Breast epithelium (tissue), 4 donors: ENCODE measurements at places on chromosomes 1 and 21. TPM values are rescaled to one million over a fixed set of nuclear protein-coding genes. Genes with fewer than 3 reads are reported as not detected.

DNA sequence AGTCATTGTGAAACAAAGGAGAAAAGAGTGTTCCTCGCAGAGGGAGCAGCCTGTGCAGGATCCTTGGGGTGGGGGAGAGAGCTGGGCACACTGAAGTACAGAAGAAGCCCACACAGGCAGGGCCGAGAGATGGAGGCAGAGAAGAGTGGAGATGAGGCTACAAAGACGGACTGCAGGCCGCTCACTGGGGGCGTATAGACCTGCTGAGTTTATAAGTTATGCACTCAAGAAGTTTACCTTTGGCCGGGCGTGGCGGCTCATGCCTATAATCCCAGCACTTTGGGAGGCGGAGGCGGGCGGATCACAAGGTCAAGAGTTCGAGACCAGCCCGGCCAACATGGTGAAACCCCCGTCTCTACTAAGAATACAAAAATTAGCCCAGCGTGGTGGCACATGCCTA lies 7.6 kb upstream of the SLAMF9 start:
- H3K4me3 ChIP-seq, result no peak overlapping the region
- DNase-seq, result no peak
- H3K36me3 ChIP-seq, result no peaks in the 10 kb centered on the region

DNA sequence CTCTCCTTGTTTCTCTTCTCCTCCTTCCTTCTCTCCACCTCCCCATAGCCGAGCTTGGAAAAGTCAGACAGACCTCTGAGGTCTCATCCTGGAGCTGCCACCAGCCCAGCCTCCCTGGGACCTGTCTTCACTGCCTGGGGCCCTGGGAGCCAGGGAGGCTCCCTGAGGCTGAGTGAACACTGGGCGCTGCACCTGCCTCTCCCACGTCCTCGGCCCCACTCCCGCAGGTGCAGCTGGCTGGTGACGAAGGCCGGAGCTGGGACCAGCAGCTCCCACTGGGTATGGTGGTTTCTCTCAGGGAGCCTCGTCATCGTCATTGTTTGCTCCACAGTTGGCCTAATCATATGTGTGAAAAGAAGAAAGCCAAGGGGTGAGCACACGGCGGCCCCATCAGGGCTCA lies 5.3 kb downstream of the TNFRSF14 start:
- H3K4me3 ChIP-seq, result no peak overlapping the region
- H3K36me3 ChIP-seq, result no peaks in the 10 kb centered on the region
- peaks cover 12% of the 10 kb centered on the region for H3K4me1 ChIP-seq
- no peak overlapping the region for H3K27ac ChIP-seq

DNA sequence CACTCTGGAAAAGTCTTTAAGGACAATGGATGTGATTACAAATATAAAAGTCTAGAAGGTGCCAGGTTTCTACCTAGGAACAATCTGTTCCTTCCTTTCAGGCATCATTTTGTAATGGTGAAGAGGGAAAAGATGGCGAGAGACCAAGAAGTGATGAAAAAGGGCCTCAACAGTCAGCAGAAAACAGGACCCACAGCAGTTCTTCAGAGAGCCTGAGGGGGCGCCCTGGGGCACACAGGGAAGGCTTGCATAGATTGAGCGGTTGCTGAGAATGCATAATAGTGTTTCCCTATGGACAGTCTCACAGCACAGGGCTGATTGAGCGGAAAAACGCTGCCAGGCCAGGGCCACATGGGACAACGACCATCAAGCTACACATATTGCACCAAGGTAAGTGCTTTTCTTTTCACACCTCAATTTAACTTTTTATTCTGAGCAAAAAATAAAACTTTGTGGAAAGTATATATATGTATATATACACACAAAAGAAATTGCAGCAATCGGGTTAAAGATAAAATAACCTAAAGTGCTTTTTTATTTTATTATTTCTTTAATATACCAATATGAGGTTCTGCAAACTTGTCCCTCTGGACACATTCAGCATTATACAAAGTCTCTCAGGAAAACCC lies 3.1 kb upstream of the YRDC start:
- peaks cover 14% of the 10 kb centered on the region for H3K4me1 ChIP-seq
- peak; percentile 42 for DNase-seq
- no peak overlapping the region for H3K27ac ChIP-seq

DNA sequence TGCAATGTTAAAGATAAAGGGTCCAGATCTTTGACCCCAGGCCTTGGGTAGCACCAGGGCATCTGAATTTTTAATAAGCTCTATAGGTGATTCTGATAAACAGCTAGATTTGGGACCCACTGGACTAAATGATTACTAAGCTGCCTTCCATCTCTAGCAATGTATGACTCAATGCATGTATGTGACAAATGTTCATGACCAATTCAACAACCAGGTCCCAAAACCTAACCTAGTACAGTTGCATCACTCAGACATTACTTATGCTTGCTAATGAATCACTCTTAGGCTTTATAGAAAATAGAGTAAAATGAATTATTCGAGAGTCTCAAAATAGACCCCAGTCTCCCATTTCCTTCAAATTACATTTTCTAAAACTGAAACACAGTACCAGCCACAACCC lies 35.5 kb downstream of the RCAN1 start:
- no peak for DNase-seq
- H3K27ac ChIP-seq, result no peak overlapping the region
- no peaks in the 10 kb centered on the region for H3K27me3 ChIP-seq
- no peak overlapping the region for H3K4me3 ChIP-seq
- peaks cover 3% of the 10 kb centered on the region for H3K4me1 ChIP-seq
- H3K36me3 ChIP-seq, result no peaks in the 10 kb centered on the region

DNA sequence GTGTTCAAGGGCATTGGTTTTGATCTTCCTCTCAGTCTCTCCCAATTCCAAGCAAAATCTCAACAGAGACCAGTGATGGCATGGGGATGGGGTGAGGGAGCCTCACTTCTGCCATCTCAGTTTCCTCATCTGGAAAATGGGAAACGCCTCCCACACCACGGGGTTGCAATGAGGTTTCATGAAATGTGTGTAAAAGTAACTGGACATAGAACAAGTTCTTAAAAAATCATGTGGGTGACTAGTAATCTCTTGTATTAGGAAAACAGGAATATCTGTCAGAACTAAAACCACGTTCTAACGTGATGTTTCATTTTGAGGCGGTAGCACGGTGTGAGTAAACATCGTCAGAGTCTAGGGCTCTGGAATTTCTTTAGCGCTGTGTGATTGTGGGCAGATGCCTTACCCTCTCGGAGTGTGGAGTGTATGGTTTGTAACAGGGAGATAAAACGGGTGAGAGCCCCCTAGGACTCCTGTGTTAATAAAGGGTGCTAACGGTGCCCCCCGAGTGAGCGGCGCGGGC lies 55.5 kb upstream of the DNAJC6 start:
- peaks cover 5% of the 10 kb centered on the region for H3K4me1 ChIP-seq
- H3K4me3 ChIP-seq, result peak overlapping the region; percentile 94
- no peaks in the 10 kb centered on the region for H3K36me3 ChIP-seq
- peak overlapping the region; percentile 40 for H3K27ac ChIP-seq

GRCh38 chr1:230509281-230509977 lies 83.3 kb upstream of the PGBD5 start:
- H3K27ac ChIP-seq, result no peak overlapping the region
- no peak overlapping the region for H3K4me3 ChIP-seq
- no peaks in the 10 kb centered on the region for H3K36me3 ChIP-seq
- H3K27me3 ChIP-seq, result no peaks in the 10 kb centered on the region

Gene ACTA1
- not detected for total RNA-seq

Gene S100A7A
- not detected for total RNA-seq

Gene TNFRSF8
- total RNA-seq, result 0.88 TPM

Gene PRKAA2
- total RNA-seq, result 2.4 TPM

Gene TMEM50A
- total RNA-seq, result 81.6 TPM

Gene CHODL
- total RNA-seq, result 1.0 TPM
